Airway epithelial cell (primary cell): ENCODE measurements at places on chromosomes 6 and 20. TPM values are rescaled to one million over a fixed set of nuclear protein-coding genes. Genes with fewer than 3 reads are reported as not detected.

Gene SPATS1
- not detected in 2 replicates for total RNA-seq

Gene UBE2C
- 95.7 and 112 TPM in 2 replicates for total RNA-seq

Gene SLC22A3
- 2.2 and 2.3 TPM in 2 replicates for total RNA-seq

Gene TGM3
- 0.14 and 0.35 TPM in 2 replicates for total RNA-seq

Gene SCRT2
- not detected in 2 replicates for total RNA-seq

Gene RGS19
- 21.4 and 22.6 TPM in 2 replicates for total RNA-seq

Gene BCAS1
- total RNA-seq: 0.46 and 1.6 TPM in 2 replicates

Gene OVOL2
- total RNA-seq: 15.6 and 16.8 TPM in 2 replicates
